NCI-H1092 treated with DMSO at 0.1 percent for 48 hours (cell line): ENCODE measurements at places on chromosomes 16 and 17.

- DNase-seq, result no peak
These were observed 36.4 kb downstream of the FOXL1 start for GRCh38 chr16:86614699-86615098.

GRCh38 chr16:75317532-75317931 is 66.1 kb upstream of the BCAR1 start:
- DNase-seq, result no peak

GRCh38 chr17:75398279-75398678 is 7.2 kb downstream of the GRB2 start:
- DNase-seq, result no peak

- peak; percentile 51 for DNase-seq
These were observed 54.4 kb upstream of the PABPN1L start for GRCh38 chr16:88920618-88921590.

DNA sequence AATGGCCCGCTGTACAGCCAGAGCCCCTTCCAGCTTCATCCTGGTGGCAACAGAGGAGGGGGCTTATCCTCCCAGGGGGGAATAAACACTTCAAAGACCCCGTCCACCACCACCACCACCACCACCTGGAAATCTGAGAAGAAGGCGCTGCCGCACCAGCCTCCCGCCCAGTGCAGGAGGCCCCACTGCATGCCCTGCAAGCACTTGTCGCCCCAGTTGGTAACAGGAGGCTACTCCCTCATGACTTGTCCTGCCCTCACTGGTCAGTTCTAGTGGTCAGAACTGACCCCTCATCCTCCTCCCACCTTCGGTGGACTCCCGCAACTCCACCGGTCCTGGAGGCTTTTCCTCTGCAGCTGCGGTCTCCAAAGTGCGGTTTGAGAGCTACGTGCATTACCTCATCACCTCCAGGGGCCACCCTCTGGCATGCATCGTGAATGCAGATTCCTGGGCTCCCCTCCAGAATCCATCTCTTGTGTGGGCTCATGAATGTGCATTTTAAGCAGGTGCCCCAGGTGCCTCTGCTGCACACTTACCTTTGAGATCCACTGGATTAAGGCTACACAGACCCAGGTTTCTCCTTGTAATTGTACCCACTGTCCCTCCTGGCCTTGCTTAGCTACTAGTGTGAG is 71.8 kb downstream of the SRCIN1 start:
- no peak for DNase-seq

DNA sequence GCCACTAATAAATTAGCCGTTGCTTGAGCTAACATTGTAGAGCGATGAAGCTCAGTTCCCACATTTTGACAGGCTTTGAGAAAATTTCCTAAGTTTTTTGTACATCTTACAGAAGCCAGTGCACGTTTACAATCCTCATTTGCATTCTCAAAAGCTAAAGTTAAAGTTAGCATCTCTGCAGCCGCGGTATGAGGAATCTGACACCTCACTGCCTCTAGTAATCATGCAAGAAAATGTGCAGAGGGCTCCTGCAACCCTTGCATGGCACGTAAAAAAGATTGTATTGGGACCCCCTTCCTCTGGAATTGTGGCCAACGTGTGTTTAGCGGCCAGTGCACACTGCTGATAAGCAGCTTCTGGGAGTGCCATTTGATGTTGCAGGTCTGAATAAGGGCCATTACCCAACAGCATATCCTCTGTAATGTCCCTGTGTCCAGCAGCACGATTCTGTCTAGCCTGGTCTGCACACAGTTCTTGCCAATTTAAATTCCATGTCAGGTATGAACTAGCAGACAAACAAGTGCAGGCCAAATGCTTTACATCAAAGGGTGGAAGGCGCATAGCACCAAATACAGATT is 12.4 kb upstream of the ZNF689 start:
- DNase-seq, result no peak

DNA sequence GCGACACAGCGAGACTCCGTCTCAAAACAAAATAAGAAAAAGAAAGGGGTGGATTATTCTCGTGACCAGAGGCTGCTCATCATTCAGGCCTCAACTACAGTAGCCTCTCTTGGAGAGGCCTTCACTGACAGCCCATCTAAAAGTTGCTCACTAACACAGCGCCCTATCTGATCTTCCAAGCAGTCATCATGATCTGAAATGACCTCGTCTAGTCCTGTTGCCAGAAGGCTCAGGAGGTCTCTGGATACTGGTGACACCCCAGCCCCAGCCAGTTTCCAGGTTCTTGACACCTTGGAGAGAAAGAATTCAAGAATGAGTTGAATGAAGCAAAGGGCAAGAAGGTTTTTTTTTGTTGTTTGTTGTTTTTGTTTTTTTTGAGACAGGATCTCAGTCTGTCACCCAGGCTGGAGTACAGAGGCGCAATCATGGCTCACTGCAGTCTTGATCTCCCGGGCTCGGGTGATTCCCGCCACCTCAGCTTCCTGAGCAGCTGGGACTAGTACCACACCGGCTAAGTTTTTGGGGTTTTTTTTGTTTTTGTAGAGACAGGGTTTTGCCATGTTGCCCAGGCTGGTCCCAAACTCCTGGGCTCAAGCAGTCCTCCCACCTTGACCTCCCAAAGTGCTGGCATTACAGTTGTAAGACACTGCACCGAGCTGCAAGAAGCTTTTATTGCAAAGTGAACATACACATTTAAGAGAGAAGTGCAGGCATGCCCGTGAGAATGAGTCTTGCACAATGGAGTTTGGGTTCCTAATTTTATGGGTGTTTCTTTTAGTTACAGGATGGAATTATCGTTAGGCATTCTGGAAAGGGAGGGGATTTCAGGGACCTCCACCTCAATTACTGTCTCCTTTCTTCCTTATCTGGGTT is 2.7 kb upstream of the ZC3H7A start:
- DNase-seq, result no peak

DNA sequence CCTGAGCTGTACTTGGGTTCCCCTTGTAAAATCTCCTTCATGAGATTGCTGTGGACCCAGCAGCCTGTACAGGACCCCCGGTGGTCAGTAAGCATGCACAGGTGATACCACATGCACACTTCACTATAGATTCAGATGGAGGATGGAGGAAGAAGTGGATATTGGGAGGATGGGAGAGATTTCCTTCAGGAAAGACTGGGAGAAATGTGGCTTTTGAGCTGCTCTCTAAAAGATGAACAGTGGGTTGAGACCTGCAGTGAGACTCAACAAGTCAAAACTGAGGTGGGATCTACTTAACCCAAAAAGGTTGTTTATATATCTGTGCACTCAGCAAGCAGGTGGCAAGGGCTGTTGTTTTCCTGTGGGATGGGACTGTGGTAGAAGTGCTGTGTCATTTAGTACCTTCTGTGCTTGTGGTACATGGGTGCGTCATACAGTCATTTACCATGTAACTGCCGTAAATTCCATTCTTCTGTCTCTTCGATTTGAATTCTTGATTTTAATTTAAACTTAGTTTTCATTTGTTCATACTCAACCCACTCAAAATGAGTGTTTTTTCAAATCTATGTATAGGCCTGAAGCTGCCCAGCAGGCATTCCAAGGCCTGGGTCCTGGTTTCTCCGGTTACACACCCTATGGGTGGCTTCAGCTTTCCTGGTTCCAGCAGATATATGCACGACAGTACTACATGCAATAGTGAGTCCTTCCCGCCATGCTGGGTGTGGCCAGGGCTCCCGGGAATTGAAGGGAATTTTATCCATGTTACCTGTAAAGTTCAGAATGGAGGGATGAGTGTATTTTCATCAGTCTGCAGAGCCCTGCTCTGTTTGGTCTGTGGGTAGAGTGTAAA is 6.9 kb downstream of the HERPUD1 start:
- DNase-seq, result no peak

DNA sequence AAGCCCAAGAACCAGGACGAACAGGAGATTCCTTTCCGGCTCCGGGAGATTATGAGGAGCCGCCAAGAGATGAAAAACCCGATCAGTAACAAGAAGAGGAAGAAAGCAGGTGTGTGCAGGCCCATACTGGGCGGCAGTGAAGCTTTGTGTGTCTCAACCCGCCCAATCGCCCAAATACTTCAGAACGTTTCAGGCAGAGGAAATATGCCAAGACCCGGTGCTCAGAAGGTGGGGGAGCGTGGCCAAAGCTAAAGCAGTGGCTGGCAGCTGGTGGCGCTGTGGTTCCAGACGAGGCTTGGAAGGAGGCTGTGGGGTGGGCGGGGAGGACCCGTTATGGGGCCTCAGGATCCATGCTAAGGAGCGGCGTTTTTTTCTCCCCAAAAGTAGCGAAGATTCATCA is 1.2 kb downstream of the CCDC137 start:
- no peak for DNase-seq

GRCh38 chr17:50722746-50723145 is 3.3 kb downstream of the LUC7L3 start:
- no peak for DNase-seq

DNA sequence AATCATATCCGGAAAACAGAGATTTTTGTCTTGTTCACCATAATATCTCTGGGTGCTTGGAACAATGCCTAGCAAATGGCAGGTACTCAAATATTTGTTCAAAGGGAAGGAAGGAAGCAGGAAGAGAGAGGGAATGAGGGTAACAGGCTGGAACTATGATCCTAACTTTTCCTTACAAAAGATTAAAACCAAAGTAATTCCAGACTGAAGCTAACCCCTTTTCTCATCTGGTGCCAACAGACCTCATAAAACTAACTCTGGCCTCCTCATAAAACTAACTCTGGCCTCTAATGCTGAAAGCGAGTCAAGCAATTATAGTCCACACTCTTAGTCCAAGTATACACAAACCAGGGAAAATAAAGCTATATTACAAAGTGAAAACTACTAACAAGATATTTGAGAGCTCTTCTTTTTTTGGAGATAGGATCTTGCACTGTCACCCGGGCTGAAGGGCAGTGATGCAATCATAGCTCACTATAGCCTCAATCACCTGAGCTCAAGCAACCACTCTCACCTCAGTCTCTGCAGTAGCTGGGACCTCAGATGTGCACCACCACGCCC is 84.6 kb downstream of the KANSL1 start:
- no peak for DNase-seq

DNA sequence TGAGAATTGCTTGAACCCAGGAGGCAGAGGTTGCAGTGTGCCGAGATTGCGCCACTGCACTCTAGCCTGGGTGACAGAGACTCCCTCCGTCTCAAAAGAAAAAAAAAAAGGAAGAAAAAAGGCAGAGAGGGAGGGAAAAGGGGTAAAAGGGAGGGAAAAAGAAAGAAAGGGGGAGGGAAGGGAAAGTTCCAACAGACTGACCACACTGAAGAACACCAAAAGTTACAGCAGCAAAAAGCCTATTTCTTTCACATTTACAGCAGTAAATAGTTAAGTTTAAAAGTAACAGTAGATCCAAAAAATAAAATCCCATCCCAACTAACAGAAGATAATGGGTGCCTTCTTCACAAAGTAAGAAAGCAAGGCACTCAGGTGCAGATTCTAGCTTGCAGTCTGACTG is 36.9 kb upstream of the C17orf78 start:
- no peak for DNase-seq

- DNase-seq, result no peak
These were observed 2.7 kb upstream of the KRTAP17-1 start for GRCh38 chr17:41318231-41318630.

- peak; percentile 7 for DNase-seq
These were observed 1.2 kb downstream of the RTN4RL1 start for GRCh38 chr17:2023692-2024571.

GRCh38 chr17:43755389-43755875 is 3.2 kb downstream of the SOST start:
- no peak for DNase-seq

DNA sequence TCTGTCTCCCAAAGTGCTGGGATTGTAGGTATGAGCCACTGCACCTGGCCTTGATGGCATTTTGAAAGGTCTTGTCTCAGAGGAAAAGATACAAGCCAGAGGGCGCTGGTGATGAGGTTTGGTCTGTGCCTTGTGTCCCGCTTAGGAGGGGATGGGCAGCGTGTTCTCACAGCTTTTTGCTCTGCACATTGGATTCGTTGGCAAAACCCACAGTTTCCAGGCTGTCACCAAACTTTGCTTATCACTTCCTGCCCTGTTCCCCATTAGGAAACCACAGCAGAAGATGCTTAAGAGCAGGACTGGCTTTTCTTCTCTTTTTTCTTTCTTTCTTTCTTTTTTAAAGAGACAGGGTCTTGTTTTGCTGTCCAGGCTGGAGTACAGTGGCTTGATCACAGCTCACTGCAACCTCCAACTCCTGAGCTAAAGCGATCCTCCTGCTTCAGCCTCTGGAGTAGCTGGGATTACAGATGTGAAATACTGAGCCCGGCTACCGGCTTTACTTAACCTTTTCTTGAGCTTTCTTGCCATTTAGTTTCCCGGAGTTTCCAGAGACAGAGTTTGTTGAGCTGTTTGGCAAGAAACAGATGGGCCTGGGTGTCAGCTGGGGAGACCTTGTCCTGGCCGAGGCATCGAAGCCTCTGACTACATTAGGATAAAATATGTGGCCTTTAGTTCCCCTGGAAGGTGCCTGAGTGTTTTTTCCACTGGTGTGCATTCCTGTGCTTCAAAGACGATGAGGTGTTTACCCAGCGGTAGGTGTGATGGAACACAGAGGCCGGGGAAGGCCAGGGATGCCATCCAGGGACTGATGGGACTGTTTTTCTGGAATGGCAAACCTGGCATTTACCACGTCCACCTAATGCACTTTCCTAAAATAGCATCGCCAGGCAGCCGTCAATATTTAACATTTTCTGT is 112.9 kb downstream of the ABCC1 start:
- no peak for DNase-seq

DNA sequence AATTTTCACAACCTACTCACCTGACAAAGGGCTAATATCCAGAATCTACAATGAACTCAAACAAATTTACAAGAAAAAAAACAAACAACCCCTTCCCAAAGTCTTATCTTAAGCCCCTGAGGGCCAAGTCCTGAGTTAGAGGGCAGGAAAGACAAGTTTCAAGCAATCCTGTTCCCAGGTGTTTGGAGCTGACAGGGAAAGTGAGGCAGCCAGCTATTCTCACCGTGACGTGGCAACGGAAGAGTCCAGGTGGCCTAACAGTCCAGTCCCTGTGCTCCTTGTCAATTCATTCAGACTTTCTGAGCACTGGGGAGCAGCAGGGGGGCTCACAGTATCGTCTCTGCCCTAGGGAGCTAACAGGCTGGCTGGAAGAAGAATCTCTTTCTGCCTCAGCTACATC is 89.7 kb upstream of the RCVRN start:
- DNase-seq, result no peak

DNA sequence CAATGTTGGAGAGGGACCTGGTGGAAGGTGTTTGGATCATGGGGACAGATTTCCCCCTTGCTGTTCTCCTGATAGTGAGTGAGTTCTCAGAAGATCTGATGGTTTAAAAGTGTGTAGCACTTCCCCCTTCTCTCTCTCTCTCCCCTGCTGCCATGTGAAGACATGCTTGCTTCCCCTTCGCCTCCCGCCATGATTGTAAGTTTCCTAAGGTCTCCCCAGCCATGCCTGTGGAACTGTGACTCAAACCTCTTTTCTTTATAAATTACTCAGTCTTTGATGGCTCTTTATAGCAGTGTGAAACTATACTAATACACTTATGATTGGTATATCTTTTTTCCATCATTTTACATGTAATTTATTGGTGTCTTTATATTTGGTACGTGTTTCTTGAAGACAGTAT is 13.4 kb downstream of the ADGRG5 start:
- no peak for DNase-seq

GRCh38 chr16:48146710-48147109 is 9.1 kb downstream of the ABCC12 start:
- no peak for DNase-seq

GRCh38 chr16:10266809-10267208 is 84.6 kb upstream of the GRIN2A start:
- DNase-seq, result no peak

- no peak for DNase-seq
These were observed 97.6 kb upstream of the HLF start for GRCh38 chr17:55167024-55167725.

- DNase-seq, result peak; percentile 90
These were observed 41.2 kb upstream of the RHOT1 start for GRCh38 chr17:32100971-32101631.

- DNase-seq, result no peak
These were observed 13.3 kb upstream of the SBK1 start for GRCh38 chr16:28279006-28279405.
